ENCODE measurements at places on chromosomes 16 and 17. TPM values are rescaled to one million over a fixed set of nuclear protein-coding genes. Genes with fewer than 3 reads are reported as not detected.

Gene DPEP3
- not detected for total RNA-seq

Gene COX4I1
- 618 TPM for total RNA-seq

Gene TBC1D26
- total RNA-seq, result not detected

Gene MARCHF10
- not detected for total RNA-seq

Gene PLLP
- total RNA-seq, result 6.1 TPM

Gene SULT1A2
- total RNA-seq, result 0.76 TPM

Gene SLC25A19
- 22.6 TPM for total RNA-seq

Gene WSB1
- 145 TPM for total RNA-seq

DNA sequence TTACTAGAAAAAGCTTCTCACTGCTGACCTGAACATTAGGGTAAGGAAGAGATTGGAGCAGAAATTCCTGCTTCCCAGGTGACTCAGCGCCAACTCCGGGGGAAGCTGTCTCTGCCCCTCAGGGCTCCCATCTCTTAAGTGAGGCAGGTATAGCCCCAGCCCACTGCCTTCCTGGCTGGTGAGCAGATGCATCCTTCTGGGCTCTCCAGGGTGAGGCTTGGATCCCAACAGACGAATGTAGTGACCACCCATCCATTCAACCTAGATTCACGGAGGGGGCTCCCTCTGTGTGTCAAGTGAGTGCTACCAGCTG is 3.2 kb downstream of the ATP2C2 start:
- no peak for DNase-seq

DNA sequence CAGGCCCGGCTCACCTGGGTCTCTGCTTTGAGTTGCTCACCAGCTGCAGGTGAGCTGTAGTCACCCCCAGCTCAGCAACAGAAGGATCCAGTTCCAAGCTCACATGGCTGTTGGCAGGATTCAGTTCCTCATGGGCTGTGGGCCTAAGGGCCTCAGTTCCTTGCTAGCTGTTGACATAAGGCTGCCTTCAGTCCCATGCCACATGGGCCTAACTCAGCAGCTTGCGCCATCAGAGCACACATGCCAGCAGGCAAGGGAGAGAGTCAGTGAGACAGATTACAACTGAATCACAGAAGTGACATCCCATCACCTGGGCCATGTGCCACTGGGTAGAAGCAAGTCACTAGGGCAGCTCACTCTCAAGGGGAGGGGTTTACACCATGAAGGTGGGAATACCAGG is 24.7 kb downstream of the PSMD7 start:
- no peak for DNase-seq

GRCh38 chr17:27995554-27995953 is 46.9 kb upstream of the NLK start:
- DNase-seq, result no peak

- DNase-seq, result no peak
Measured at GRCh38 chr17:66309793-66310192, 7.4 kb downstream of the PRKCA start.

DNA sequence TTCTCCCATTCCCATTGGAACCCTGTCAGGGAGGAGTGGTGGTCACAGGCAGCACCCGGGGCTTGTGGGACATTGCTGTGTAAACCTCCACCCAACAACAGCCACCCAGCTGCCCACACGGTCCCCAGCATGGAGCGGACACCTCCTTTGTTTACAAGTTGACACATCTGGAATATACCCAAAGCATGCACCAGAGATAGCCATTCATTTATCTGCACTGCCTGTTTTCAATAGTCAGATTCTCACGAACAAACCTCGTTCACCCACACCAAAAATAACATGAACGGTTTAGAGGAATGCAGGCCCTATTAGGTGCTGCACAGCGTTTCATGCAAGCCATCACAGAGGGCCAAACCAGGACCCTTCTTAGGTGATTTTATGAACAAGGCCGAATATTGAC is 244.8 kb downstream of the FOXL1 start:
- peak; percentile 28 for DNase-seq

DNA sequence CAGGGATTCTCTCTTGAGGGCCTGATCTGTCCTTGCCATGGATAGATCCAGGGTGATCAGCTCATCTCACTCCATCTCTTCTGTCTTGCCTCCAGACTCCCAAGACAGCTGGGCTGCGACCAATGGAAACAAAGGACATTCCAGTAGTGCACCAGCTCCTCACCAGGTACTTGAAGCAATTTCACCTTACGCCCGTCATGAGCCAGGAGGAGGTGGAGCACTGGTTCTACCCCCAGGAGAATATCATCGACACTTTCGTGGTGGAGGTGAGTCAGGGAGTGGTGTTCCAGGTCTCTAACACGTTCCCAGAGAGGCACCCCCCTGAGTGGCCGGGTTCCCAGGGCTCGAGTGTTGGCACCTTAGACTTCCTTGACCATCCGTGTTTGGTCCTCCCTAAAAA is 29.5 kb downstream of the PLCD3 start:
- DNase-seq, result no peak

DNA sequence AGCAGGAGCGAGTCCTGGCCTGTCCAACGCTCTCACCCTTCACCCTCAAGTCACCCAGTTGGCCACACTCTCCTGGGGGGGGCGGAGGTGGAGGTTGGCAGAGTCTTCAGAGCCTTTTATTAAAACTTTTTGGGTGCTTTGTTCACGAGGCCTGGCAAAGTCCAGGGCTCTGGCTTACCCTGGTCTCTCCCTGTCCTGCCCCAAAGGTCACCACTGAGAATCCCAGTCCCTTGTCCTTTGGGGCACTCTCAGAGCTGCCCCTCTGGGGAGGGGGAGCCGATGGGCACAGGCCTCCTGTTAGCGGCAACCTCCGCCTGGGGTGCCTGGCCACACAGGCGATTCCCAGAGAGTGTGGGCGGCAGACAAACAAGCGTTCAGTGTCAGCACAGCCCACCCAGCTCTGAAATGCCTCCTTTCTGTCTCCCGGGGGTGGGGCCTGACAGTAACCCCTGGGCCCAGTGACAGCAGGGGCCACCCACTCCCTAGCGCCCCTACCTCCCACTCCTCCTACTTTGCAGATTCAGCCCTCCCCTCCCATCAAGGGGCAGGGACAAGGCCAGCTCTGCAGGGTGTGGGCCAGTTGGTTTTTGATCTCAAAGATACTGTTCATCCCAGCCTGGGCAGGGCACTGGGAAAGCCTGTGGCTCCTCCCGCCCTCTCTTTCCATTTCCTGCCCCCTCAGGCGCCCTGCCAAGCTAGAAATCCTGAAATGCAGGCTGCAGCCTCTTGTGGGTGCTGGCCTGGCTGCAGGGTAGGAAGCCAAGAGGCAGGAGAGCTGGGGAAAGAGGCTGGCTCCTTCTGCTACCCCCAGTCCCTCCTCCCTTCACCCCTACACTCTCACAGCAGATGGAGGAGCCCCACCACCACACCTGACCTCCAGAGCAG is 36.6 kb upstream of the EMP2 start:
- DNase-seq, result peak; percentile 88

DNA sequence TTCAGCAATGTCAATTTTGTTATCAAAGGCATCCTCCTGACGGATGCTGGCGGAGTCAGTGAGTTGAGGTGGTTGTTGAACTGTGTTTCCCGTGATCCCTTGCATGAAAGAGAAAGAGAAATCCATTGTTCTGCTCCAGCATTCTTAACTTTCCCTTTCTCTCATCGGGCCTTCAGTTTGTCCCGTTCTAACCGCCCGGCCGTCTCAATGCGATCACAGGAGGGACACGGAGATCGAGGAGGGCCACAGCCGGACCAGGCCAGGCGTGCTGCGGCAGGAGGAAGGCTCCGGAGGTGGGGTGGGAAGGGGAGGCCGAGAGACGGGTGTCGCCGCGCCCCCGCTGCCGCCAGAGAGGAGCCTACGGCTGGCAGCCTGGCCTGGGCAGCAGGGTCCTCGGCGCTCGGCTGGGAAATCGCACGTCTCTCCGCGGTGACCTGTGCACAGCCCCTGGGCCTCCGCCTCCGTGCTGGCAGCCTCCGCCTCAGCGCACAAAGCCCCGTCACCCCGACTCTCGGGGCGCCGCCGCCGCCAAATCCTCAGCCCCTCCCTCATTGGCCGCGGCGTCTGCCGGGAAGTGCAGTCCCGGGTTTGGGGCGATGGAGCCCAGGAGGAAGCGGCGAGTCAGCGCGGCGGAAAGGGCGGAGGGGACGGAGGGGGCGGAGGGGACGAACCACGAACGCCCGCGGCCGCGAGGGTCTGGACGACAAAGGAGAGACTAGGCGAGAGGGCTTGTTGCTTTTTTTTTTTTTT is 38.1 kb downstream of the SOST start:
- DNase-seq, result no peak

- DNase-seq, result no peak
Measured at GRCh38 chr17:55773671-55774070, 22.8 kb downstream of the PCTP start.

GRCh38 chr17:73888862-73889261 is 244.6 kb upstream of the SDK2 start:
- DNase-seq, result no peak

DNA sequence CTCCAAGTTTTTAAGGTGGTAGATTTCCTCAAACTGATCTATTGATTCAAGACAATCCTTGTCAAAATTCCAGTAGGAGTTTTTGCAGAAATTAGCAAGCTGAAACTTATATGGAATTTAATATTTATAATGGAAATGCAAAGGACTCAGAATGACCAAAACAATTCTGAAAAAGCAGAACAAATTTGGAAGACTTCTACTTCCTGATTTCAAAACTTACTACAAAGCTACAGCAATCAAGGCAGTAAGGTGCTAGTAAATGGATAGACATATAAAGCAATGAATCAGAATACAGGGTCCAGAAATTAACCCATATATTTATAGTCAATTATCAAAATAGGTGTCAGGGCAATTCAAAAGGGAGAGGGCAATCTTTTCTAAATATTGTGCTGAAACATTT is 11.8 kb upstream of the IL21R start:
- no peak for DNase-seq

GRCh38 chr16:84419730-84420129 is 51.4 kb downstream of the ATP2C2 start:
- no peak for DNase-seq

GRCh38 chr17:78839235-78839761 is 1.3 kb downstream of the USP36 start:
- DNase-seq, result peak; percentile 9

GRCh38 chr16:3519581-3519980 is 18.8 kb downstream of the CLUAP1 start:
- no peak for DNase-seq

DNA sequence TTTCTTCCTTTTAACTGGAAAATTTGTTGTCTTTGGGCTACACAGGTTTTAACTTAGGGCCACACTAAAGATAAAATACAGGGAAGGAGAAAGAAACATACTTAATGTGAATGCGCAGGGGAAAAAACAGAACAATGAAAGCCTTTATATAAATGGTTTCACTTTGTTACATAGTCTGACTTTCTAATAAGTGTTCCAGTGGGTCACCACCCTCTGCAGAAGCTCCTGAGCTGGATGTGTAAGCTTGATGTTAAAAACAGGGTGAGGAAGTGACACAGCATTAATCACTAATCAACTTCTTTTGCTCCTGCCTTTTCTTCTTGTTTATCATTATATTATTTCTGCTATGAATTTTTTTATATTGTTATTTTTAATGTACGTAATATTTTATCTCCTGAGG is 445.6 kb upstream of the CA10 start:
- DNase-seq, result no peak

DNA sequence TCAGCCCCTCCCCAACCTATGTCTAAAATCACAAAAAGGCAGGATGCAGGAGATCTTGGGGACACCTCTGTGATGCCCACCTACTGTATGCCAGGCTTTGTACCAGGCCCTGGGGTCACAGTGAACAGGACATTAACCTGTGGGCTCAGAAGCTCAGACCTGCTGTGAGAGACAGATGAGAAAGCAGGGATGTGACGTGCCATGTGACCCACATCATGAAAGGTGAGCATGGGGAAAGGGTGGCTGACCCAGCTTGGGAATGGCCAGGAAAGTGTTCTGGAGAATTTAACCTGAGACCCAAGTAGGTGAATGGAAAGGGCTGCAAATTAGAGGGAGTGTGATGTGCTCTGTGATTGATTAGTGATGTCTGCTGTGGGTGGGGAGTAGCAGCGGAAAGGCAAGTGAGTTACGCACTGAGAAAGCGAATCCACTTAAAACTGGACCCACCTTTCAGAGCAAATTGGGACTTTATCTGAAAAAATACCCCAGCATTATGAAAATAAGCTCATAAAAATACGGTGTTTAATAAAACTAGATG is 132.2 kb downstream of the IRF8 start:
- no peak for DNase-seq

- DNase-seq, result no peak
Measured at GRCh38 chr17:10758062-10758461, 28.2 kb upstream of the TMEM220 start.

DNA sequence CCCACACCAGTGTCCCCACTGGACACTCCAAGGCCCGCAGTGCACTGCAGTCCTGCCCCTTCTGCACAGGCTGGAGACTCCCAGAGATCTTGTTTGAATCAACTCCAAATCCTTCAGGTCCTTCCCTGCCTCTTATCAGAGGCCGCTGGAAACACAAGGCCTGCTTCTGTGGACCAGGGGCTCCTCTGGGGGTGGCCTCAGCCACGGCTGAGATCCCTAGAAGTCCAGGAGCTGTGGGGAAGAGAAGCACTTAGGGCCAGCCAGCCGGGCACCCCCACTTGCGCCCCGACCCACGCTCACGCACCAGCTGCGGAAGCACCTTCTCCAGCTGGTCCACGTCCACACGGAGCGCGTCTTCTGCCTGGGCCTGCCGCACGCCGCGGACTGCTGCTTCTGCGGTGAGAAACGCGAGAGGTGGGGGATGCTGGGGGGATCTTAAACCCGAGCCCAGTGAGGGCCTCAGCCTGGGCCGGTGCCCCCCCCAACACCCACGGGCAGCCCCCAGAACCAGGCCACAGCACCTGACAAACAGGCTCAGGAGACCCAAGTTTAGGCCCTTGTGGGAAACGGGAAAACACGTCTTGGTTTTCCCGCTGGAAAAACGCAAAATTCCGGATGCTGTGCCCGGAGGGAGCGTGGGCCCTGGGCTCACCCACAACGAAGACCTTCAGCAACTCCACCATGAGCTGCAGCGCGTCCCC is 3.5 kb downstream of the CENPX start:
- DNase-seq, result no peak

DNA sequence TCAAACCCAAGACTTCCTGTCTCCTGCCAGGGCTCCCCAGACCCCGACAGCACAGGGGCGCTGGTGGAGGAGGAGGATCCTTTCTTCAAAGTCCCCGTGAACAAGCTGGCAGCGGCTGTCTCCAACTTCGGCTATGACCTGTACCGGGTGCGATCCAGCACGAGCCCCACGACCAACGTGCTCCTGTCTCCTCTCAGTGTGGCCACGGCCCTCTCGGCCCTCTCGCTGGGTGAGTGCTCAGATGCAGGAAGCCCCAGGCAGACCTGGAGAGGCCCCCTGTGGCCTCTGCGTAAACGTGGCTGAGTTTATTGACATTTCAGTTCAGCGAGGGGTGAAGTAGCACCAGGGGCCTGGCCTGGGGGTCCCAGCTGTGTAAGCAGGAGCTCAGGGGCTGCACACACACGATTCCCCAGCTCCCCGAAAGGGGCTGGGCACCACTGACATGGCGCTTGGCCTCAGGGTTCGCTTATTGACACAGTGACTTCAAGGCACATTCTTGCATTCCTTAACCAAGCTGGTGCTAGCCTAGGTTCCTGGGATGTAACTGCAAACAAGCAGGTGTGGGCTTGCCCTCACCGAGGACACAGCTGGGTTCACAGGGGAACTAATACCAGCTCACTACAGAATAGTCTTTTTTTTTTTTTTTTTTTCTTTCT is 8.1 kb downstream of the SERPINF1 start:
- peak; percentile 70 for DNase-seq
